ENCODE measurements at places on chromosomes 5 and 9.
A peak's percentile ranks its signal among the peaks of the same experiment; 100 is the strongest.

DNA sequence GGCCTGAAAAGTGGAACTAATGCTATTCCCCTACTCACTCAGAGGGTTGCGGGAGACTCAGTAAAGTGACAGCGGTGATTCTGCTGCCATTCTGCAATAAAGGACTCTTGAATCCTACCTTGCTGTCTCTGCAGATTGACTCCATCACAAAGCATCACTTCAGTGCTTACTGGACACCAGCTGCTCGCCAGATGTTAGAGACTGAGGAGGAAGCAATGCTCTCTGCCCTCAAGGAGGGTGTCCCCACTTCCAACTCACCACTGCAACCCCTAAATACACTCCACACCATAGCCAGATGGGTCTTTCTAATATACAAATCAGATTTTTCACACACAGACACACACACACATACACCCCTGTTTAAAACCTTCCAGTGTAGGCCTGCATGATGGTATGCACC is 21.4 kb downstream of the TTLL11 start:
- DNase-seq: no peak

- peak; percentile 25 for DNase-seq
These were observed 124.7 kb upstream of the TBC1D2 start for GRCh38 chr9:98380065-98380681.

DNA sequence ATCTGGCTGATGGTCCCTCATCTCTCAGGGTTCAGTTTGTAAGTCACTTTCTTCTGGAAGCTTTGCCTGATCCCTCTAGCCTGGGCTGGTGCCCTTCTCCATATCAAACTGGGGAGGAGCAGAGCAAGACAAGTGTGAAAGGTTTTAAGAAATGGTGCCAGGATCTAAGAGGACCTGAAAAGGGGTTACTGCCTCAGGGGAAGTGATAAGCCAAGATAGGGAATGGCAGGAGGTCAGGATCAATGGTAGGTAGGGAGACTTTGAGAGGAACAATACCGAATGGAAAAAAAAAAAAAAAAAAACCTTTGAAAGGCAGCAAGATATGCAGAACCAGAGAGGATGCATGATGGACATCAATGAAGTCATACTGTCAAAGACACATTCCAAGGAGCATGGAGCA is 67.5 kb upstream of the TLR4 start:
- no peak for DNase-seq

DNA sequence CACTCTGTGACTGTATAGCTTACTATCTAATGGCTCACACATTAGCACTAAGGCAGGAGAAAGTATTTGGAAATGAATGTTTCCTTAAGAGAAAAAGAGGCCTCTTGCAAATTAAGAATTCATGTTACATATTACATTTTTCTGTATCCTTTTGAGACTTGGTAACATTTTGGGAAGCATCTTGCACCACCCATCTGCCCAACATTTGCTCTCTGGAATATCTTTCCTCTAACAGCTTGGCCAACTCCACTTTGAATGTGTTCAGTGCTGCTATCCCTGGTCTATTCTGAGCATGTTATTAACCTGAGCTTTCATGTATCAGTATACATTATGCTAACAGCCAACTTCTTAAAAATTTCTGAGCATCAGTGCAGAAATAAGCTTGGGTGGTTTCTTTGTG is 27.2 kb downstream of the MFAP3 start:
- DNase-seq: no peak

DNA sequence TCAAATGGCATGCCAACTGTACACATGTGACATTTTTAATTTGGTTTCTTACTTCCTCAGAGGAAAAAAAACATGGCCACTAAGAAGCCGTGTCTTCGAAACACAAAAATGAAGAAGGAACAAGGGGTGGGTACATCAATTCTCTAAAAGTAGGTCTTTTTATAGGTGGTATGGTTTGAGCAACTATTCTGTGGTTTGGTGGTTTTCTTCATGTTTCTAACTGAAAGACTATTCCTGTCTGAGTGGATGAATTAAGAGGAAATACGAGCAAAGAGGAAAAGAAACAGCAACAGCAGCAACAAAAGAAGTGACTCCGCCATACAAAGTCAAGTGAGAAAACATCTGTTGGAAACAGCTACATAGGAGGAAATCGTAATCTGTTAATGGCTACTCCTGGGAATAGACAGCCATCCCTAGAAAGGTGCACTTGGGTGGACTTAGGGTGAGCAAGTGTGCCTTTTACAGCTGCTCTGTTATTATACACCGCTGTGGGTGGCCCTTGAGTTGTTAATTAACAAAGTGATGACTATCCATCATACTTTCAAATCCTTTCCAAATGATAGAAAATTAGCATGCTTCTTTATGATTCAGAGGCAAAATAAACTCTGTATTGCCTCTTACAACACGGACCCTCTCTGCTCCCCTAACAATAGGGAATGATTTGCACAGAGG is 575.8 kb downstream of the TLE1 start:
- DNase-seq: no peak

- DNase-seq: no peak
These were observed 212.9 kb downstream of the ARRDC3 start for GRCh38 chr5:91170266-91170665.

GRCh38 chr9:35350212-35350611 is 139.7 kb upstream of the RUSC2 start:
- no peak for DNase-seq

- DNase-seq: no peak
These were observed 145.1 kb upstream of the PANK3 start for GRCh38 chr5:168724227-168724626.

GRCh38 chr9:87492642-87493041 is 5.0 kb upstream of the DAPK1 start:
- DNase-seq: no peak

DNA sequence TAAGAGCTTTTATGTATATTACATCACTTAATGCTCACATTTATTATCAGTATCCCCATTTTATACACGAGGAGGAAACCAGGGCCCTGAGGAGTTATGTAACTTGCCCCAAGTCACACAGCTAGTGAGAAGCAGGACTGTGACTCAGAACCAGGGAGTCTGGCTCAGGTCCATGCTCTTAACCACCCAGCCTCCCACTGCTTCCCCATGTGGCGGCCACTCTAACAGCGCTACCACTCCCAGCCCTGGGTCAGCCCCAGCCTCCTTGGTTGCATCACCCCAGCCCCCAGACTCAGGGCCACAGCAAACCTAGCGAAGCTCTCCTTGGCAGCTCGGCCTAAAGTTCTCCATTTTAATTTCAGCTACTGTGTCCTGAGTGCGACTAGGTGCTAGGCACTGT is 159.1 kb downstream of the PAX5 start:
- DNase-seq: no peak

DNA sequence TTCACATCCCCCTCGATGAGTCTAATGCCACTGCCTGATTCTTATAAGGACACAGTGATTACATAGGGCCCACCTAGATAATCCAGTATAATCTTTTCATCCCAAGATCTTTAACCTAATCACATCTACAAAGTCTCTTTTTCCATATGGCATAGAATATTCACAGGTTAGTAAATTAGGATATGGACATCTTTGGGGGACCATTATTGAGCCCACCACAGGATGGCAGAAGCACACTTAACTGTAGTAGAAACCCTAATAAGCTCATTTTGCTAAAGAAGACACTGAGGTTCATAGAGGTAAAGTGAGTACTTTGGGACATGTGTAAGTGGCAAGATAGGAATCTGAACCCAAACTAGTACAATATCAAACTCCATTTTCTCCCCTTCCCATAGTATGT is 38.9 kb downstream of the ASTN2 start:
- no peak for DNase-seq

GRCh38 chr5:99694884-99695283 is 766.1 kb upstream of the CHD1 start:
- no peak for DNase-seq

DNA sequence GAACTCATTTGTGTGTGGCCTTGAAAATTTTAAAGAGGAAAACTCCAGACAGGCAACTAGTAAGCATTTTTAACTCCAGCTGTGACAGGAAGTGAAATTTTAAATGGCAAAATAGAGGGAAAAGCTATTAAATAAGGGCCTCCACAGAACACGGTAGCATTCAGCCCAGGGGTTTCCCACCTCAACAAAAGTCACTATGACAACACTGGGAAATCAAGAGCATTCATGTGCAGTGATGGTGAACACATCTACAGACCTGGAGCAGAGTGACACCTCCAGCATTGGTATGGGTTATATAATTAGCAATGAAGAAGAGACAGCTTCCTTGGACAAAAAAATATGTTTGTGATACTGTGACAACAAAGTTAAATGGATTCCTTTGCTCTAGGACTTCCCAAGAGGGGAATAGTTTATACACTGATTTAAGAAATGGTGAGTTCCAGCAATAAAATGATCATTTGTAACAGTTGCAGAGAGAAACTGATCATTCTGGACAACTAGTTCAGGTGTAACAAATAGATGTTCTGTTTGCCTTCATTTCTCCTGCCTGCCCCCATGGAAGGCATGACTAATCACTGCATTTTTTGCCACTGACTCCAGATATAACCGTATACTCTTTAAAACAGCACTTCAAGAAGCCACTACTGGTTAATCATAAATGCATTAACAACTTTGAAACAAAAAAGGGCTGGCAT is 93.3 kb upstream of the SLC44A1 start:
- DNase-seq: no peak

DNA sequence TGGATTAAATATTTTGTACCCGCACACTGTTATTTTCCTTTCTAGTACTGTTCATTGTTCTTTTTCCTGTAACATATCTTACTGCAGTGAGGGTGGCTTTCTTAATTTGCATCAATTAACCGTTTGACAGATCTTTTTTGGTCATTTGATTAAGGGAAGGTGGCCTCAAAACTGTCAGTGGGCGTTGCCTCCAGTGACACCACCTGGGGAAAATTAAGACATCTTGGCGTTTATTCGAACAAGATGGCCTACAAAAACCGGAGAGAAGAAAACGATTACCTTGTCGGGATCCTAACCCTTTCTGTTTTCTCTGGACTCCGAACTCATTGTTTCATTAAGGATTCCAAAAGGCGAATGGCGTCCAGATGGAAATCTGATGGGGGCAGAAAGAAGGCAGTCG is 2.0 kb downstream of the BASP1 start:
- DNase-seq: no peak

- DNase-seq: no peak
These were observed 38.3 kb downstream of the PTGES start for GRCh38 chr9:129714511-129715061.

GRCh38 chr9:15219546-15219945 is 87.5 kb downstream of the TTC39B start:
- DNase-seq: no peak

DNA sequence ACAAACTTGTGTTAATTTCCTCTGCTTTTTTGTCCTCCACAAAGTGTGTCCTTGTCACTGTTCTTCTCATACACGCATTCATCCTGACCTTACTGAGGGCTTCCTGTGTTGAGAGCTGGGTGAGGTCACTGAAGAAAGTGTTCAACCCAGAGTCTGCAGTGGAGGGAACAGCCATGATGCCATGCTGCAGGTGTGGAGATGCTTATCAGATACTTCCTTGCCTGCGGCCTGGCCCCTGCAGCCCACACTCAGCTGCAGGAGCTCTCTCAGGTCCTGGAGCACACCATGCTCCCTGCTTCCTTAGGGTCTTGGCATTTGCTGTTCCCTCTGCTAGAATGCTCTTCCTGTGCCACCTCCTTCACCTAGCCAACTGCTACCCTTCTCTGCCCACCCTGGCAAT is 108.1 kb upstream of the SPRY4 start:
- DNase-seq: no peak

- no peak for DNase-seq
These were observed 121.3 kb upstream of the KLF9 start for GRCh38 chr9:70535546-70536323.

DNA sequence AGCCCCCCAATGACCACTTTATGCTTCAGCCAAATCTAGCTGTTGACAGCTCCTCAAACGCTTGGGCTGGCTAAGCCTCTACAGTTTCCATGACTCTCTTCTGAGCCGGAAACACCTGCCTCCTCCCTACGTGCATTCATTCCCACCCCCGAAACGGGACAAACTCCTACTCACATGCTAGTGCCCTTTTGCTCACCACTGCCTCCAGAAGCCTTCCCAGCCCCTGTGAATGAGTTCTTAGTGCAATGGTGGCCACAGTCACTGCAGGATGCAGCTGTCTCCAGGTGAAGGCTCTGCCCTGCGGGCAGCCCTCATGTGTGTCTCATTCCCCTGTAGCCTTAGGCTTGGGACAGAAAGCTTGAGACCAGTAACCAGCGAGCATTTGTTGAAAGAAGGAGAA is 68.8 kb upstream of the DAB2IP start:
- DNase-seq: no peak

DNA sequence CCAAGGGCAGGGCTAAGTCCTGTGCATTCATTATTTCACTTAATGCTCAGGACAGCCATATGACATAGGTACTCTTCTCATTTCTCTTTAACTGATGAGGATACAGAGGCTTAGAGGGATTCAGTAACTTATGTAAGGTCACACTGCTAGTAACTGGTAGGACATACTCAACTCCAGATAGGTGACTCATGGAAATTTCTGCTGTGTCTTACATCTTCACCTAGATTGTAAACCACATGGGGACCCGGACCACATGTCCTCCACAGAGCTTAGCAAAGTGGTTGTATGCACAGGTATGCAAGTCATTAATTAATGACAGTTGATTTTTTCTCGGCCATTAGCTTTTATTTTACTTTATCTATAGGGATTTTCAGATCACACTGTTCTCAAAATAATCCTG is 29.3 kb downstream of the SLC1A1 start:
- no peak for DNase-seq

GRCh38 chr5:110019119-110019518 is 329.4 kb downstream of the MAN2A1 start:
- no peak for DNase-seq

GRCh38 chr5:129051283-129051682 is 43.3 kb upstream of the ISOC1 start:
- DNase-seq: no peak

- DNase-seq: no peak
These were observed 82.0 kb downstream of the PRRT1B start for GRCh38 chr9:131627326-131627647.

DNA sequence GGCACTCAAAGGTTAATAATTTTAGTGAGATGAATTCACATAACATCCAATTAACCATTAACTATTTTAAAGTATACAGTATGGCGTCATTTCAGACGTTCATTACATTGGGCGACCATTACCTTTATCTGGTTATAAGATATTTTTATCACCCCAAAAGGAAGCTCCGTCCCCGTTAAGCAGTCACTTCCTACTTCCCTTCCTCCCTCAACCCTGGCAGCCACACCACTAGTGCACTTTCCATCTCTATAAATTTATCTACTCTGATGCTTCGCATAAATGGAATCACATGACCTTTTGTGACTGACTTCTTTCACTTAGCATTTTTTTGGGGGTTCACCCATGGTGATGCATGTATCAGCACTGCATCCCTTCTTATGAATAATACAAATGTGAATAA is 168.3 kb upstream of the PUM3 start:
- DNase-seq: no peak

- no peak for DNase-seq
These were observed 131.2 kb downstream of the FBN2 start for GRCh38 chr5:128406803-128407202.

GRCh38 chr9:90180381-90180780 is 462.2 kb downstream of the DIRAS2 start:
- DNase-seq: no peak

GRCh38 chr9:99818500-99818899 is 3.2 kb upstream of the NR4A3 start:
- no peak for DNase-seq

Data from iPS DF 6.9 (cell line).